LNCaP clone FGC (cell line): ENCODE measurements at places on chromosomes 2 and 18.

DNA sequence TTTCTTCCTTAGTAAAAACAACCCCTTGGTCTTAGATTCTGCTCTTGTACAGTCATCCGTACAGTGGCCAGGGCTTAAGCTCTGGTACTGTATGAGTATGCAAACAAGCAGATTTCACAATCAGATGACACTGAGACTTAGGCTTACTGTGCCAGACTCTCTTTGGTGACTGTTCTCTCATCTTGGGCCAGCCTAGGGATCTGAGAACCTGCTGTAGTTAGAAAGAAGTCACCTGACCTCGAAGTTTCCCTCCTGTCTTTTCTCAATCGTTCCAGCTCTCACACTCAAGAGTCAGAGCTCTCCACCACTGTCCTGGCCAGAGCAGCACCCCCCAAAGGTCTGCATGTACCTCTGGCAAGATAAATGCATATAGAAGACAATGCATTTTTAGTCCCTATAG is 63.2 kb downstream of the ZEB2 start:
- no peak for DNase-seq

GRCh38 chr18:22132258-22132657 is 37.1 kb upstream of the GATA6 start:
- DNase-seq = no peak

- no peak for DNase-seq
Observed at GRCh38 chr18:68234131-68234530, 480.8 kb downstream of the TMX3 start.

GRCh38 chr2:44916291-44916690 is 25.2 kb upstream of the SIX3 start:
- no peak for DNase-seq

DNA sequence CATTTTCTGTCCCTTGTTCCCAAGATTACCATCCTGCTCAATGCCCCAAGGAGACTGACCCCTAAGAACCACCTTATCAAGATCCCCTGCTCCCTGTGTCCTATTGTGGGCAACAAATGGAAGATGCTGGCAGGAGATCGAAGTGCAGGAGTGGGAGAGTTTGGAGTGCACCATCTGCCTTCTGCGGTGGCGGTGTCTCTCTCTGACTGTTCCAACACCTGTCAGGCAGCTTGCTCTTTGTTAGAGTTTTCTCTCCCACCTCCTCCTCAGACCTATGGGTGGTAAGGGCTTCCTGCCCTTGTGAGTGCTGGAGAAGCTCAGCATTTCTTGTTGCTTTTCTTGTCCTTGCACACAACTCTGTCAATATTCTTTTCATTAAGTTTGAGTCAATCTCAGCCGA is 64.1 kb upstream of the SPHKAP start:
- DNase-seq = no peak

- DNase-seq = no peak
Observed at GRCh38 chr2:134408791-134409190, 154.9 kb downstream of the MGAT5 start.

DNA sequence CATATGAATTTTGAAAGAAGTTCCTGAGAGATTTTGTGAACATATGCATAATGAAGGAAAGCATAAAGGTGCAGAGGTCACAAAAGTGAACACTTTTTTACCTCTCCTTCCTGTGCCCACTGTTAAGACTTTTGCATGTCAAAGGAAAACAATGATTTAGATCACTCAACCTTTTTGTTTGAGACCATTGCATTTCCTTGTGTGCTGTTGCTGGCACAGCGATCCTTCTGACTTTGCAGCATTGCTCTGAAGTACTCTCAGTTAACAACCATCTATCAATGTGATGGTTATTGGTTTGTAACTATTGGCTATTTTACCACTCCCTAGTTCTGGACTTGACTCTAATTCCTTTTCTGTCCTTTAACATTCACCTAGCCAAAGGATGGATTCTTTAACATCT is 61.7 kb upstream of the TFPI start:
- no peak for DNase-seq

DNA sequence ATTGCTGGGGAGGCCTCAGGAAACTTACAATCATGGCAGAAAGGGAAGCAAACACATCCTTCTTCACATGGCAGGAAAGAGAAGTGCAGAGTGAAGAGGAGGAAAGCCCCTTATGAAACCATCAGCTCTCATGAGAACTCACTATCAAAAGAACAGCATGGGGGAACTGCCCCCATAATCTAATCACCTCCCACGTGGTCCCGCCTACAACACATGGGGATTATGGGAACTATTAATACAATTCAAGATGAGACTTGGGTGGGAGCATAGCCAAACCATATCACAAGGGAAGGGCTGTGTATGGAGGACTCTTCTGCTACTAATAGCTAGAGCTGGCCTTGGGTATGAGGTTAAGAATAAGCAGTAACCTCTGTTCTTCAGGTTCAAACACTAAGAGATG is 8.8 kb upstream of the SETBP1 start:
- no peak for DNase-seq

- DNase-seq = no peak
Observed at GRCh38 chr2:166591226-166591625, 97.2 kb upstream of the SCN7A start.

DNA sequence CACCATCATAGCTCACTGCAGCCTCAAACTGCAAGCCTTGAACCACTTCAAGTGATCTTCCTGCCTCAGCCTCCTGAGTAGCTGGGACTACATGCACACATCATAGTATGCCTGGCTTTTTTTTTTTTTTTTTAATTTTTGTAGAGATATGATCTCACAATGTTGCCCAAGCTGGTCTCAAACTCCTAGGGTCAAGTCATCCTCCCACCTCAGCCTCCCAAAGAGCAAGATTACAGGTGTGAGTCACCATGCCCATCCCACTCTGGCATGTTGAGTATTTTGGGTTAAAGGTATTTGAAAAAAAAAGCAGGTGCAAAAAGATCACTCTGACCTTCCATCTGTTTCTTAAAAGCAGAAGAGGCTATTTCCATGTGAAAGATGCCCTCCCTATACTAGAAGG is 86.4 kb upstream of the FZD7 start:
- no peak for DNase-seq

- no peak for DNase-seq
Observed at GRCh38 chr18:57542126-57542525, 44.4 kb downstream of the FECH start.

GRCh38 chr2:165044505-165045303 is 89.4 kb upstream of the SLC38A11 start:
- DNase-seq = no peak

GRCh38 chr18:14919666-14920065 is 171.7 kb downstream of the ANKRD30B start:
- DNase-seq = no peak

DNA sequence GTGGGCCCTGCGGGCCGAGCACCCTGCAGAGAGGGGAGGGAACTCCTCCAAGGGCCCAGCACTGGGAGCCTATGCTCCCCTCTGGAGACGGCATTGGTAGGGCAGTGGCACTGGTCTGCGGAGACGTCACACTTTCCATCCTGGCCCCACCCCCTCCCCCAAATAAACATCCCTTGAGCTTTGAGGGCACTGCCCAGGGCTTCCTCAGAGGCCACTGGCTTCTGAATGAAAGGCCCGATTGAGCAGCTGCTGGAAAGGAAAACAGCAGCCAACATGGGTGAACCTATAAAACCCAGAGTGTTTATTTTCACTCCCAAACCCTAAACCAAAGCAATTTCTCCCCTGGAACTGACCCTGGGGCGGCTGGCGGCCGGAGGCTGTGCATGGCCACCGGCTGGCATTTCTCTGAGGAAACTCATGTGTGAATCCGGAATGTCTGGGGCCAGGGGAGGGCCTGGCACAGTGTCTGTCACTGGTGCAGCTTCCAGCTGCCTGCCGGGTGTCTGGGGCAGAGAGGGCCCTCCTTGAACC is 138.9 kb downstream of the DYSF start:
- DNase-seq = no peak

- no peak for DNase-seq
Observed at GRCh38 chr2:232349946-232350635, 28.5 kb upstream of the ALPP start.

DNA sequence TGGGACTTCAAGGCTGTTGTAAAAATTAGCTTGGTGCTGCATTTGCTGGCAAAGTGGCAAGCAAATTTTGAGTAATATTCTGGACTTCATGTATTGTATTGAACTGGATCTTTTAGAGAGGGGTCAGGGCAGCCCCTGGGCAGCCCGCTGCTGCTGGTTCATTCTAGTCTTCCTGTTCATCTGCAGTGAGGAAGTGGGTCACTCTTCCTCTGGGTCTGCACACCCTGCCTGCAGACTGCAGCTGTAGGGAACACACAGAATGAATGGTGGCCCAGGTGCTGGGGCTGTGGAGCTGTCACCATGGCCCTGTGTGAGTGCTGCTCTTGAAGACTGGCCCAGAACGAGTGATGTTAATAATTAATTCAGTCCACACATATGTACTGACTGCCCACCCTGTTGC is 9.4 kb downstream of the SH3RF3 start:
- DNase-seq = no peak

GRCh38 chr2:45874344-45874743 is 222.9 kb downstream of the PRKCE start:
- no peak for DNase-seq

GRCh38 chr2:118032169-118033013 is 18.5 kb upstream of the CCDC93 start:
- no peak for DNase-seq

GRCh38 chr18:42113529-42114191 is 158.6 kb downstream of the PIK3C3 start:
- DNase-seq = no peak

- DNase-seq = no peak
Observed at GRCh38 chr2:157760949-157761348, 115.2 kb downstream of the ACVR1 start.

DNA sequence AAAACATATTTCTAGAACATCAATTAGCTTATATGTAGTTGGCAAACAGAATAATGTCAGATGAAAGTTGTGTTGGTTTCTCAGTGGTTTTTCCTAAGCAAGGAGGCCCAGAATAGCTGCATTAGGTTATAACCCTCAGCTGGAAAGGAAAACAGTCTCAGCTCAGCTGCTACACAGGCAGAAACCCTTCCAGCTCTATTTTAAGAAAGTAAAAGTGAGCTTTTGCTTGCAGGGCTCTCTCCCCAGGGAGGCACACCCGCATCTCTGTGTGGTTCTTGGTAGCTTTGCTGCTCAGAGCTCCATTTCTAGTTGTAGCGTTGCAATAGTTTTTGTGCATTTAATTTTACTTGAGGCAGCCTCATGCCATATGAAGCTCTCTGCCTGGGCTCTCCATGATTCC is 54.6 kb downstream of the PIKFYVE start:
- no peak for DNase-seq

- no peak for DNase-seq
Observed at GRCh38 chr2:189406586-189407233, 34.6 kb upstream of the WDR75 start.

DNA sequence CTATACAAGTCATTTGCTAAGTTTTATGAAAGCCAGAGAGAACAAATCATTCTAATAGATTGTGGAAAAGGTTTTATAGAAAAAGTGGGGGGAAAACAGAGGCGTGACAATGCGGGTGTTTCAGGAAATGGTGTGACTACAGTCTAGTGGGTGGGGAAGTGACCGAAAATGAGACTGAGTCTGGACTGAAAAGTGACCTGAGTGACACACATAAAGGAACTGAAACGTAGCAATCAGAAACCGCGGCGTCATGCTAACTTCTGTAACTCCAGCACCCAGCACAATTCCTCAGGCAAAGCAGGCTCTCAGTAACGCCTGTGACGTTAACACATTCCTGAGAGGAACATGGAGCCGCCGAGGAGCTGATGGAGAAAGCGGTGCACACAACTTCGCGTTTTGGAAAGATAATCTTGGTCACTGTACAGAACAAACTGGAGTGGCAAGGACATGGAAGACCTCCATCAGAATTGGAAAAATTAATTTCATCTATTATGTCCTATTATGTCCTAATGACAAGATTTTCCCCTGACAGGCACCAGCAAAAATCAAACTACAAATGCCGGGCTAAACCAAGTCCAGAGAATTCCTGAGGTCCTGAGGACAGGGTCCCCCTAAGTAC is 1.4 kb upstream of the CD226 start:
- DNase-seq = no peak

DNA sequence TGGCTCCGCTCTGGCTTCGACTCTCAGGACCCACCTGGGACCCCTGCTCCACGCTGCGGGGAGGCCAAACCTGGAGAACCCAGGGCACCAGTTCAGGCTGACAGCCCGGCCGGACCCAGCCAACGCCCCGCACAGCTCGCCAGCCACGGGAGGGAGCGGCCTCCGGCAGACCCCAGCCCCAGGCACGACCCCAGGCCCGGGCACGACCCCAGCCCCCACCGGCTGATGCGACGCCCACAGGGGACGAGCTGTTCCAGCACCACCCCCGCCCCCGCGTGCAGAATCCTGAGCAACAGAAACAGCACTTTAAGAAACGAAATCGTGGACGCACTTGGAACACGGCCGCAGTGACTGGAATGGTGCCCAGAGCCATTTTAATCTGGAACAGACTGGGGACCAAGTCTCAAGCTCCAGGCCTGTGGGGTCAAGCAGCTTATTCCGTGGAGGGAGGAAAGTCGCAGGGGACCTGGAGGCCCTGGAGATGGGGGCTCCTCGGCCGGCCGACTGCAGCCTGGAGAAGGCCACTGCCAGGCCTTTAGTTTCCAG is 74.2 kb downstream of the MBP start:
- no peak for DNase-seq

DNA sequence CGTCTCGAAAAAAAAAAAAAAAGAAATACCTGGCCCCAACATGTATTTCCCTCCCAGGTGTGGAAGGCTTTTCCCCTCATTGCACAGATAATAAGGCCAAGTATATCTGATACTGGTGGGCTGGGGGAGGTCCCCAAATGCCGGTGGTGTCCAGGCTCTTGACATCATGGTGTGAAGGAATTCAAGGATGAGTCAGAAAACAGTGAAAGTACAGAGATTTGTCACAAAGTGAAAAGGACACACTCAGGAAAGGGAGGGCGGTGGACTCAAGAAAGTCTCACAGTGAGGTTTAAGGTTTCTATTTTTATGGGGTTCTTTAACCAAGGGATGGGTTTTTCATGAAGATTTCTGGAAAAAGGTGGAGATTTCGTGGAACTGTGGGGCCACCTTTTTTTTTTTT is 37.8 kb upstream of the FZD5 start:
- no peak for DNase-seq

- DNase-seq = no peak
Observed at GRCh38 chr2:8541223-8541622, 140.6 kb upstream of the ID2 start.
